ENCODE measurements at places on chromosomes 13 and 19.

- no peak for DNase-seq
Observed at GRCh38 chr13:34869696-34870095, 72.4 kb upstream of the NBEA start.

GRCh38 chr13:74325106-74325505 lies 190.9 kb upstream of the KLF12 start:
- DNase-seq = no peak

DNA sequence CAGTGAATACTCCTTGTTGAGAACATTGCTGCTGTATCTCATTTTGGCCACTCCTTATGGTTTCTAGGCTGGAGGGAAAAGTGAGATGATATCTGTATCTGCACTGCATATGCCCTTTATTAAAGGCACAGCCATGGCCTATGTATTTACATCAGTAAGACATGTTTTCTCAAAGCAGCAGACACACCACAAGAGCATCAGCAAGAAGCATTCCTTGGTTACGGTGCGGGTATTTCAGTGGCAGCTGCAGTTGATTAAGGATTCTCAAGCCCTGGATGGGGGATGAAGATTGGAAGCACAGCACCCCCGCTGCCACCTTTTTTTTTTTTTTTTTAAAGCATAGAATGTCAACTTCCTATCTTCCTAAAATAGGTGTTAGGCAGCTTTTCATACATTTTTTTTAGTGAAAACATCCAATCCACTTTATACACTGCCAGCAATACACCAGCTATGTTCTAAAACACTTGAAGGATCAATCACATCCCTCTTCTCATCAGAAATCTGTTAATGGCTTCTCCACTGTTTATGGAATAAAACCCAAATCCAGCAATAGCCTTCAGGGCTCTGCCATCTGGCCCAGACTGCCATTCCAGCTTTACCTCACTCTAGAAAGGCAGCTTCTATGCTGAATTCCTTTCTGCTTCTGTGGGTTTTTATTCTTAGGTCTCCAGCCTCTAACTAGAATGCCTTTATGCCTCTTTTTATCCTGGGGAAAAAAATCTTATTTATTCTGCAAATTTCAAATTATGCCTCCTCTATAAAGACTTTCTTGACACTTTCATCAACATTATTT lies 331.0 kb downstream of the DNAJC15 start:
- no peak for DNase-seq

- DNase-seq = no peak
Observed at GRCh38 chr13:103640606-103641005, 574.4 kb upstream of the SLC10A2 start.

DNA sequence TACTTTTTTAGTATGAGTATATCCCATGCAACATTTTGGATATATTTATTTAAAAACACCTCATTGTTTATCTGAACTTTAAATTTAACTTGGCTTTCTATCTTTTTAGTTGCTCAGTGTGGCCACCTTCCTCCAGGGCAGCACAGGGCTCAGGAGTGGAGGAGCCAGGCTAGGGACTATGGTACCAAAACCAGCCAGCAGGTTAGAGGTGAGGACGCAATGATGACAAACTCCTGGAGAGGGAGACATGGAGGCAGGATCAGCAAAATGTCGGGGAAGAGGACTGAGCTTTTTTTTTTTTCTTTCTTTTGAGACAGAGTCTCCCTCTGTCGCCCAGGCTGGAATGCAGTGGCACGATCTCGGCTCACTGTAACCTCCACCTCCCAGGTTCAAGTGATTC lies 29.6 kb upstream of the CALM3 start:
- DNase-seq = no peak

DNA sequence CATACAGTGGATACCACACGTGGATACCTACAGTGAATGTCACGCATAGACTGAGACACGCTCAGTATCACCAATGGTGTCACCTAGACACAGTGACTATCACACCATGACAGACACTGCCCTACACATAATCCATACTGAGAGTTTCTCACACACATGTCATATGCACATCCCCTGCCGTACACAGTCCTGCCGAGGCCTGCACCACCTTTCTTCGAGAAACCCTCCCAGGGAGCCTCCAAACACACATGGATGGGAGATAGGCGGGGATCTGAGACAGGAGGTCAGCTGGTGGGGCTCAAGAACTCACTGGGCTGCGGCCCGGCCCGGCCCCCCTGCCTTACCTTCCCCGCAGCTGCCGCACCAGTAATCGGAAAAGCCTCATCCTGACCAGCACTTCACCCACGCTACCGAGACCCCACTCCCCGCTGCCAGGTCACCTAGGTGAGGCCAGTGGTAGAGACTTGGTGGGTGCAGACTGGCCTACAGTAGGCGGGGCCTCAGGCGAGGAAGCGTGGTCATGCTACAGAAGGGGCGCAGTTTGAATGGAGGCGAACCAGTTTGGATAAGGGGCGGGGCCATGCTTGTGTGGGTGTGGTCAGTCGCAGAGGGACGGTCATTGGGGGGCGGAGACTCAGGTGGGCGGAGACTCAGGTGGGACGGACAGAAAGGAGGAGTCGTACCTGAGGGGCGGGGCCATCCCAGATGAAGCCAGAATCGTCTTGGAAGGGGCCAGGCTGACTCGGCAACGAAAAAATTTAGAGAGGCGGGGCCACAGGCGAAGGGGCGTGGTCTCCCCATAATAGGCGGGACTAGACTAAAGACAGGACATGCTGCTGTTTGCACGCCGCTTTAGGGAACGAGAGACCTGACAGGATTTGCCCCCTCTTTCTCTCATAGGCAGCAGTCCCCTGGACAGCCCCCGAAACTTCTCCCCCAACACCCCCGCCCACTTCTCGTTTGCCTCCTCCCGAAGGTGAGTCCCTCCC lies 2.1 kb downstream of the MAST1 start:
- no peak for DNase-seq

DNA sequence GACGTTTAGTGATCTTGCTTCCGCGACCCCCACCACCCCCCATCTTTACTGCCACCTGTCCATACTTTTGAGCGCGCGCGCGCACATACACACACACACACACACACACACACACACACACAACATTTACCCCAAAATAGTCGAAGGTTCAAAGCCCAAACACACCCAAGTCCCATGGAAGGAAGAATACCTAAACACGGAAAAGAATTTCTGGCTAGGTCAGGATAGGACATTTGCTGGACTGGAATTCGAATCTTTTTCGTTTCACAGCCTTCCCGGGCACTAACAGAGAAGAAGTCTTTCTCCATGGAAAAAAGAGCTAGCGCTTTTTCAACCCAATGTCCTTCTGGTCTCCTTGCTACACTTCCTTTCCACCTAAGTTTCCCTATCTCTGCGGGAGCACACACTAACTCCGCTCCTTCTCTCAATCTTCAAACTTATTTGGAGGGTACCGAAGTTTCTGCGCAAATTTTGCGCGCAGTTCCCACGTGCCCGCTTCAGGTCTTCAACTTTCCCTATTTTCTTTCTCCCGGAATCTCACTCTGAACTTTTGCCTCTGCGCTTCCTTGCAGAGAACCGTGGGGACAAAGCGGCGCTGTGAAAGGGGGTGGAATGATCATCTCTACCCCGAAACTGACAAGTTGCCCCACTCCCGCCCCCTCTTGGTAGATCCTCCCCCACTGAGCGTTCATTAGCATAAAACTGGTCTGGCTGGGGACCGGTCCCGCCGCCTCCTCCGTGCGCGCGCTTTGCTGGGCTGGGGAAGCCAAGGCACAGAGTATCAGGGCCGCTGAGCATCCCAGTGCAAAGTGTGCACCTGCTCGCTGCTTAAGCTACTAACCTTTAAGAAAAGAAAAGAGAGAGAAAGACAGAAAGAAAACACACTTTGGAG lies 2.7 kb downstream of the DACH1 start:
- DNase-seq = no peak

DNA sequence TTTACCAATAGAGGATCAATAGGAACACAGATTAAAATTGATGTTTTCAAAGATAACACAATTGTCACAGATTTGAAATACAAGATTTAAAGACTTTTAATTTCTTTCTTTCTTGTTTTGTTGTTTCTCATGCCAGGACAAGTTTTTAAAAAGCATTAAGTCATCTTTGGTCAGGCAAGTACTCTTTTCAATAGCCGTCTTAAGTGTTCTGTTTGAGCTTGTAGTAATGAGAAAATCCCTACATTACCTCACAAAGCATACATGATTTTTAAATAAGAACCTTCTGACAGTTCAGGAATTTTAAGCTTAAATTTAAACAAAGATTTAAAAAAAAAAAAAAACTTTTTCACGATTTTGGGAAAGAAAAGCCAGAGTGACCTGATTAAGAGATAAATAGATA lies 216.3 kb upstream of the PRR20A start:
- DNase-seq = no peak

- DNase-seq = no peak
Observed at GRCh38 chr19:6059396-6059947, 50.8 kb downstream of the RFX2 start.

- no peak for DNase-seq
Observed at GRCh38 chr13:82002710-82003109, 1661.8 kb upstream of the SPRY2 start.

DNA sequence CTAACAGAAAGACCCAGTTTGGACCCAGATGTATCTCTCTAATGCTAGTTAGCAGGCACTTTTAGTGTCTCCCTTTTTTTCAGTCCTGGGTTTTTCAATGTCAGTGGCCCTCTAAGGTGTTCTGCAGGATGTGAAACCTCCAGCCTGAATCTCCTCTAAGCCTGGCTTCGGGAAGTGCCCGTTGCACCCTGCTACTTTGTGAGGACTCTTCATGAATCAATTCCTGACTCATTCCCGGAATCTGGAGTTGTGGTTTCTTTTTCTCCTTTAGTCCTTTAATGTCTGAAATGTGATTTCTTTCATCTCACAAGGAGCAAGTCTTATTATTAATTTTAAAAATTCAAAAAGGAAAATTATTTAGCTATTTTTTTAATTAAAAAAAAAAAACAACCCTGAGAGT lies 116.0 kb downstream of the ZNF536 start:
- DNase-seq = no peak

DNA sequence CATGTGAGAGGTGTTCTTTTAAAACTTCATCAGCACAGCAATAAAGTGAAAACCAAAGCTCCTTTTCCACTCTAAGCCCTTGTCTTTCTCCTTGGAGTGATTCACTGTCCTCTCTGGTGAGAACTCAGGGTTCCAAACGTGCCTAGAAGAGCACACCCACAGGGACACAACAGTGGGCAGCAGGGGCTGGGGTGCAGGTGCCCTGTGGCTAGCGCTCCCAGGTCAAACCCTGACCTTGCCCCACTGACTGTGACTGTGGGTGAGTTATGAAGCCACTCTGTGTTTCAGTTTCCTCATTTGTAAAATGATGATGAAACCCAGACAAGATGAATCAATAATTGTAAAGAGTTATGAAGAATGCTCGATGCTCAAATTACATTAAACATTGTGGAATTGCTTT lies 37.6 kb upstream of the IGFL1 start:
- no peak for DNase-seq

DNA sequence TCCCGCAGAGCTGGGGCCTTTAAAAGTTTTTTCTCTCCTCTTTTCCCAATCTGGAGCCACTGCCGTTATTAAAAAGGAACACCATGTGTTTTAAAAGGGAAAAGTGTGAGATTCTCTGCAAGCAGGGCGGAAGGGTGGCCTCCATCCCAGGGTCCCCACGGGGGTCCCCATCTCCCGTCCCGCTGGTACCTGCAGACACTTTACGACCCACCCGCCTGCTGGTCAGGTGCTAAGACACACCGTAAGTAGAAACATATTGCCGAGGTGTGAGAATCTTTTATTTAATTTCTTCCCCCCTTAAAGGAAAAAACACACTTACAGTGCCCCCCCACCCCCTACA lies 1.8 kb downstream of the CRLF1 start:
- DNase-seq = no peak

- DNase-seq = no peak
Observed at GRCh38 chr19:8609279-8610040, 1.1 kb downstream of the ADAMTS10 start.

DNA sequence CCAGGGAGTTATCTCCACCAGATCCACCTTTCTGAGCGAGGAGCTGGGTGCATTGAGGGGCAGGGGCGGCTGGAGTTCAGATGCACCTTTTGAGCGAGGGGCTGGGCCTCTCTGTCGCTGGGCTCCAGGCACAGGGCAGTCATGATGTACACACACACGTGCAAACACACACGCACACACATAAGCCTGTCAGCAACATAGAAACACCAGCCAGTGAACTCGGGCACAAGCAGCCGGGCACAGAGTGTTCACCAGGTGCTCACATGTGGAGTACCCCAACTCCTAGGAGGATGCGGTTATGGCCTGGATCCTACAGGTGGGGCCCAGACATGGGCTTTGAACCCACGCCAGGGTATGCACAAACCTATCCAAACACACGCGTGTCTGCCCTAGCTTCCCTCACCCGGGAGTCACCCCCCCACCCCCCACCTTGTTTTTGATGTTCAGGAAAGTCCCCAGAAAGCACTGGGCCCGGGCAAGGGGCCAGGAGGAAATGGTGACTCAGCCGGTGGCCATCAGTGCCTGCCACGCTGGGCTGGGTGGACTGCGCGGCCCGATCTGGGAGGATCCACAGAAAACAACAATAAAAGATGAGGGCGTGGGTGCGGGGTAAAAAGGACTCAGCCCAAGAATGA lies 13.3 kb downstream of the ARRDC2 start:
- DNase-seq = peak; percentile 56

DNA sequence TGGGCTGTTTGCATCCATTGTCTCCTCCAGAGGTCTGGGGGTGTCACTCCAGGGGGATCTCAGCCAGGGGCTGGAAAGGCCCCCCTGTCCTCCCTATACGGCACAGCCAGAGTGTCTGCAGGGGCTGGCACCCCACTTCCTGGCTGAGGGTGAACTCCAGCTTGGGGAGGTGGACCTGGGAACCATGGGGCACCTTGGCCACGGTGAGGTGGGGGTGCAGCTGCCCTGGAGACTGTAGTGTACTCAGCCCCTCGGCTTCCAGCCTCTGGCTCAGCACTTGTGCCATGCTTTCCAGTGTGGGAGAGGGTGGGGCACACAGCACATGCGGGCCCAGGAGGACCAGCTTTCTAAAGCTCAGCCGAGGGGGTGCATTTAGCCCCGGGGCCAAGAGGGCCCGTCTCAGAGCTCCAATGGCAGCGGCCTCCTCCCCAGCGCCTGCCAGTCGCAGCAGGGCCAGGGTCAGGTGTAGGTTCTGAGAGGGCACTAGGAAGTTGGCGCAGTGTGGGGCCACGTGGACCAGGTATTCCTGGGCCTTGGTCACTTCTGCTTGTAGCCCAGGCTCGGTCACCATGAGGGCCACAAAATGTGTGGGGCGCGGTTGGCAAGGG lies 1.4 kb downstream of the LENG9 start:
- no peak for DNase-seq

DNA sequence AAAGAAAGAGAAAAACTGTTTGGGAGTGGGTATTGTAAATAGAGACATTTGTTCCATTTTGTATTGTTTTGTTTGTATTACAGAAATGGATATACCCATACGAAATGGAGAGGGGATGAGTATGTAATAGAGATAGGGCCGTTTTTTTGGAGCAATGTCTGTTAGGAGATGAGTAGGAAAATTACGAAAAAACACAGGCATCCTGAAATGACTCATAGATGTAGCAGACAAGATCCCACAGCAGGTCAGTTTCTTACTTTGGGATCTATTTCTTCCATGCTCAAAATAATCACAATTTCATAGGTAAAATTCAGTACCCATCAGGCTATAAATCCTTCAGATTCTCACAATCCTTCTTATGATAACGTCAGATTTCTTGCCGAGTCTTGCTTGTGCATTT lies 779.4 kb upstream of the SLITRK1 start:
- no peak for DNase-seq

GRCh38 chr13:97873398-97873797 lies 80.1 kb upstream of the IPO5 start:
- no peak for DNase-seq

- DNase-seq = no peak
Observed at GRCh38 chr13:30065181-30065580, 214.8 kb upstream of the UBL3 start.

Measured in stimulated activated CD8-positive, alpha-beta memory T cell treated with anti-CD3 and anti-CD28 coated beads, Interleukin-4, amount 100 ng/mL, for 1 hour (primary cell).